ENCODE measurements at places on chromosomes 3 and 15. TPM values are rescaled to one million over a fixed set of nuclear protein-coding genes. Genes with fewer than 3 reads are reported as not detected.

Gene CD86
- not detected for total RNA-seq

Gene CLDN1
- total RNA-seq, result 25.9 TPM

DNA sequence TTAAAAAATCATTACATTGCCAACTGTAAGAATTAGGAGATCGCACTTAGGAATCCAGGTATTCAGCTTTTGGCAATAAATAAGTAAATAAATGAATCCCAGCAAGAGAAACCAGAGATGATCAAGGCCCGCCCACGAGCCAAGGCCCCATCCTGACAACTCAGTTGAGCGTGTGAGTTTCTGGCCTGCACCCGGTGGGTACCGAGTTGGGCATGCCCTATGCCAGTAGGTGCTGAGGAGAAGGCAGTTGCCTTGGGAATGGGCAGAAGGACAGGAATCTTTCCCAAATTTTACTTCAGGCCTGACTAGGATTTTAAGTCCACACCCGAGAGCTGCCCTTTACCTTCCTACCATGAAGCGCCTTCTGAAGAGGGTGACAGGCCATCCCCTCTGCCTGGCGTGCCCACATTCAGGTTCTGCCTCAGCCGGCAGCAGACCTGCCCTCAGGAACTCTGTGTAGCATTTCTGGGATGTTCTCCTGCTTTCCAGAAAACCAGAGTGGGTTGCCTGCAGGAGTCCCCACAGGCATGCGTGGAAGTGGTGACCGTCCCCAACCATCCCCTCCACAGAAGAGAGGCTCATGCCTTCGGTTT, 99.3 kb upstream of the ALDH1A3 start:
- H3K4me1 ChIP-seq, result no peaks in the 10 kb centered on the region
- DNase-seq, result no peak

- H3K4me1 ChIP-seq, result peaks cover 63% of the 10 kb centered on the region
- H3K4me3 ChIP-seq, result peak overlapping the region; percentile 62
- DNase-seq, result no peak
These were observed 2.5 kb downstream of the DLG1 start for GRCh38 chr3:197295871-197296270.

Gene CD200
- 4.0 TPM for total RNA-seq

Gene REC114
- not detected for total RNA-seq

Gene HRG
- total RNA-seq, result 0.58 TPM

Gene GABRB3
- 4.9 TPM for total RNA-seq

GRCh38 chr3:58874248-58874741, 175.5 kb downstream of the CFAP20DC start:
- no peak overlapping the region for H3K4me3 ChIP-seq
- no peaks in the 10 kb centered on the region for H3K27me3 ChIP-seq
- H3K27ac ChIP-seq, result no peak overlapping the region
- peaks cover 6% of the 10 kb centered on the region for H3K4me1 ChIP-seq

Gene PLA2G4E
- total RNA-seq, result not detected
